ENCODE measurements at places on chromosomes 16 and 17. TPM values are rescaled to one million over a fixed set of nuclear protein-coding genes. Genes with fewer than 3 reads are reported as not detected.

The SOX8 gene
- total RNA-seq: 5.7 TPM

The SLFN13 gene
- 27.5 TPM for total RNA-seq

The FNDC8 gene
- not detected for total RNA-seq

The AANAT gene
- not detected for total RNA-seq

The GUCY2D gene
- 0.48 TPM for total RNA-seq

The HOXB1 gene
- total RNA-seq: not detected

The KRT39 gene
- not detected for total RNA-seq

The ENGASE gene
- total RNA-seq: 30.6 TPM

The RAB26 gene
- total RNA-seq: 4.3 TPM

DNA sequence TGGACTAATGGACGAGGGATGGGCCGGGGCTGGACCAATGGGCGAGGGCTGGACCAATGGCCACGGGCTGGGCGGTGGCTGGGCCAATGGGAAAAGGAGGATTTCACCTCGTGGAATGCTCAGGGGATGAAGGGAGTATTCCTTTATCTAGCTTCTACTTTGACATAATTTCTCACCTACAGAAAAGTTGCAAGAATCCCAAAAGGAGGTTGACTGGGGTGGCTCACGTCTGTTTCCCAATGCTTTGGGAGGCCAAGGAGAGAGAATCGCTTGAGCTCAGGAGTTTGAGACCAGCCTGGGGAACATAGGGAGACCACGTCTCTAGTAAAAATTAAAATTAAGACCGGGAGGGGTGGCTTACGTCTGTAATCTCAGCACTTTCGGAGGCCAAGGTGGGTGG is 5.7 kb upstream of the FLYWCH1 start:
- DNase-seq: no peak

DNA sequence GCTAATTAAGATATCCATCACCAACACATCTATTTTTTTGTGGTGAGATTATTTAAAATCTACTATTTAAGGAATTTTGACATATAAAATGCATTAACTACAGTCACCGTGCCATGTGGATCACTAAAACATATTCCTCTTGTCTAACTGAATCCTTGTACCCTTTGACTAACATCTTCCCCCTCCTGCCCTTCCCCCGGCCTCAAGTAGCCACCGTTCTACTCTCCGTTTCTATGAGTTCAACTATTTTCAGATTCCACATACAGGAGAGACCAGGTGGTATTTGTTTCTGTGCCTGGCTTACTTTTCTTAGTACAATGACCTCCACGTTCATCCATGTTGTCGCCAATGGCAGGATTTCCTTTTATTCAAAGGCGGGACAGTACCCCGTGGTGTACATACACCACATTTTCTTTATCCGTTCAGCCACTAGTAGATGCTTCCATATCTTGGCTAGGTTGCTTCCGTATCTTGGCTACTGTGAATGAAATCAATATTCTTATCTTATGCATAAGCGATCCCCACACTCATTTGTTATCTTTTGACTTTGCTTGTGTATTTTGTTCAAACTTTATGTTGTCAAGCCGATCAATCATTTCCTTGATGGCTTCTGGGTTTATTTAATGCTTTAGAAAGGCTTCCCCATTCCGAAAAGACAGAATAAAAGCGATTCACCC is 134.7 kb downstream of the KCNJ12 start:
- no peak for DNase-seq

- no peak for DNase-seq
These were observed 1.9 kb downstream of the CDH13 start for GRCh38 chr16:82628711-82629110.

DNA sequence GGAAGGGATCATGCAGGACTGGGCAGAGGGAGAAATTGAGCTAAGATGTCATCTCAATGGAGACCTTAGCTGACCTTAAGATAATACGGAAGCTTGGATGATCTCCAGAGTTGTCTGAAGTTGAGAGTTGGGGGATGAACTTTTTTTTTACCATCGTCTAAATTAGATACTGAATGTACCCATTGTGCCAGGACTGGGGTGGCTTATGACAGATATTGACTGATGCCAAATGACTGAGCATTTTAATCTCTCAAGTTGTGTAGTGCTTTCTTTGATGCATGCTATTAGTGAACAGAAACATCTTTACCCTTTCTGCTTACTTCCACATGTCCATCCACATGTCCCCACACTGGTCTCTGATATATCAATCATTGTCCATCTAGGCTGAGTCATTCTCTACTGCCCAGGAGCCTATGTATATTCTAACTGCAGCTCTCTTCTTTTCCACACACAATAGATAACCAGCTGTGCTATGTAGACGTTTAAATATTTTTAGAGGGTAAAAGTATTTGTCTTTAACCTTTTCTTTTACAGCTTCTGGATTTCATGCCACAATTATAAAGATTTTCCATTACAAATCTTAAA is 60.2 kb upstream of the ZKSCAN2 start:
- no peak for DNase-seq

GRCh38 chr16:50548909-50549560 is 839 bp downstream of the NKD1 start:
- no peak for DNase-seq

DNA sequence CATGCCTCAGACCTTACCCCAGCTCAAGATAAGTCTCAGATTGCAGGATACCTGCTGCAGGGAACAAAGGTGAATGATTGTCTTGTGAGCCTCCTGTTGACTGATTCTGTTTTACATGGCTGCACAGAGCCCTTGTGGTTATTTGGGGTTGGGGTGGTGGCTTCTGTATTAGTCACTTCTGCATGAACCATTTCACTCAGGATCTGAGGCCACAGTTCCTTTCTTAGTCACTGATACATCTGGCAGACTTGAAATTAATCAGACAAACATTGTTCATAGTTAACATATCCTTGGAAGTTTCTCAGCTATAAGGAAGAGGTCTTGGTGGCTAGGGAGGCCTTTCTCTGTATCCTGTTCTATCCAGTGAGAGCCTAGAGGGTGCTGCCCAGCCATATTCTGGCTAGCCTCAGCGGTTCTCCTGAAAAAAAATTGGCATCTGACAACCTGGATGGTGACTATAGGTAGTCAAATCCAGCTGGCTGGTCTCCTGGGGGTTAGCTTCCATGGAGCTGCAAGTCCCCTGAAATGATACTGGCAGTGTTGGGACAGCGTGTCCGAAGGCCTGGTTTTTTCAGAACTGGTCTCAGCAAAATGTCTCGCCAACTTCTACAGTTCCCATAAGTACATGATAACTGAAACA is 8.4 kb upstream of the PLK1 start:
- no peak for DNase-seq

DNA sequence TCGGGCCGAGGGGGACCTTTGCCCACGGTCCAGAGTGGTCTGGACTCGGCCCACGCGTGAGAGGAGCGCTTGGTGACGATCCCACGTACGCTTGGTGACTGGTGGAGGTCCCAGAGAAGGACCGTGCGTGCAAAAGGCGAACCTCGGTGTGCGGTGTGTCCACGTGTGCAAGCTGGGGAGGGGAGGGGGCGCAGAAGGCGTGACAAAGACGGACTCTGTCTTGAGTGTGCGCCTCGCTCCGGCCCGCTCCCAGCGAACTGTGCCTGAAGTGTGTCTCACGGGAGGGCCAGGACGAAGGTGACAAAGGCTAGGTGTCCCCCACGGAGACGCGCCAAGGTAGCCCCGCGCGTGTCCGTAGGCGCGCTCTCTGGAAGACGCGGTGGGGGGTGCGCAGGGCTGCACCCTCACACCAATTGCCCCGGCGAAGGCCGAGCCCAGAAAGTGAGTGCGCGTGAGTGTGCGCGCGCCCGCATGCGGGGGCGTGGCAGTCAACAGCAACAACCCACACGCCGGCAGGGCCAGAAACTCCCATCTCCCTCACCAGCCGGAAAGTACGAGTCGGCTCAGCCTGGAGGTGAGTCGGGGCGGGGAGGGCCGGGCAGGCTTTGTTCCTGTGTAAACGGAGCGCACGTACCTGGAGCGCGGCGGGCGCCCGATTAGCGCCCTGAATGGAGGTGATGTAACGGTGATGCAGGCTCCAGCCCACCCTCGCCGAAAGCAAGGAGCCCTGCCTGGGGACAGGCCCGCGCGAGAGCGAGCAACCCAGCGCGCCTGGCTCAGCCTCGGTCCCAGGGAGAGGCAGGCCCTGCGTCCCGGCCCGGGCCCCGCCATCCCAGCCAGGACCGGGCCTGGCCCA is at the start of gene GPRC5C:
GPRC5C (plus strand) TSS at position 521 of the 856 bp plus-strand sequence. CDS start 7,689 bp downstream, outside the sequence.
- DNase-seq: peak; percentile 63

GRCh38 chr17:62580947-62581346 is 46.5 kb upstream of the MRC2 start:
- DNase-seq: no peak

GRCh38 chr16:53726625-53727024 is 22.7 kb downstream of the FTO start:
- no peak for DNase-seq

DNA sequence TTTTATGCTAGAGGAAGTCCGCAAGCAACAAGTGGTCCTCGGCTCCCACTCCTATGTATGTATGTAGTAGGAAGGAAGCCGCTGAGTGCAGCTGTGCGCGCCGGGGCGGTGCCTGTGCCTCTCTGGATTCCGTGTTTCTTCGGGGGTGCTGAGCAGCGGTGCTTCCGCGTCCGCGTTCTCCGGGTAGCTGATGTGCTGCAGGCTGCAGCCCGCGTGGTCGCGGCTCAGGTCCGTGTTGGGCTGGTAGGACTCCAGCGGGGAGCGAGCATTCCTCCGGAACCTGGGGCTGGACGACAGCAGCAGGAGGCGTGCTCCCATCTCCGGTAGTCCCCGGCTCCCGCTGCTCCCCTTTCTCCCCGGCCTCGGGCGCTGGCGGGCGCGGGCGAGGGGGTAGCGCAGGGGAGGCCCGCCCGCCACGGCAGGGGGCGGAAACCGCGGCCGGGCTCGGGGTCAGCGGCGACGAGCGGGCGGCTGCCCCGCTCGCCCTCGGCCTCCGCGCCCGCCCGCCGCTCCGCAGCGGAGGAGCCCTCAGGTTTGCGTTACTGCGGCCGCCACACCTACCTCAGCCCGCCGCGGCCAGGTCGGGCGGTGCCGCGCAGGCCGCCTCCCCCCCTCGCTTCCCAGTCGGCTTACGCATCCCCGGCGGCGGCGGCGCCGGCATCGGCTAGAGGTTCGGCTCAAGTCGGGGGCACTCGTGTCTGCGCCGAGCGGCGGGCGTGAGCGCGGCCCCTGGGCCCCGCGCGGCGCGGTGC is 487 bp downstream of the C17orf67 start:
- peak; percentile 75 for DNase-seq

DNA sequence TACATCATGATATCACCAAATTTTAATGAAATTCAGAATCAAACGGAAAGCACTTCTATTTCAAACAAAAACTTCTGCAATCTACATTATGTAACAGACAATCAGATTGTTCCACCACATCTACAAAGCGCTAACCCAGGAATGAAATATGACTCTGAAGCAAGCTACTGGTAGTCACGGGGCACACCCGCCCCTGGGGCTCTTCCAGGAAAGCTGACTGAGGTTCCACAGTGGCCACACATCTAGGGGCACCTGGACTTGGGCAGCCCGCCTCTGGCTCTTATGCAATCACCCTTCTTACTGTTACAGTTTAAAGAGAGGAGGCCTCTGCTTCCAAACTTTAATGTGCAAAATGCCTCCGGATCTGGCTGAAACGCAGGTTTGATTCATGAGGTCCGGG is 27.5 kb downstream of the ZCCHC14 start:
- DNase-seq: no peak

DNA sequence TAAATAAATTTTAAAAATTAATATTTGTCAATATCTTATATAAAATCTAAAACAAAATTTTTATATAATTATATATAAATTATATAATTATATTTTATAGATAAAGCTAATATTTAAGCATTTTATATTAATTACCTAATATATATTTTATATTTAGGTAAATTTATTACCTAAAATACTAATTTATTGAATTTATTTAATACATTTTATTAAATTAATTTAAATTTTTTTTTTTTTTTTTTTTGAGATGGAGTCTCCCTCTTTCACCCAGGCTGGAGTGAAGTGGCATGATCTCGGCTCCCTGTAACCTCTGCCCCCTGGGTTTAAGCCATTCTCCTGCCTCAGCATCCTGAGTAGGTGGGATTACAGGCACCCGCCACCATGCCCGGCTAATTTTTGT is 22.4 kb downstream of the ATAD5 start:
- DNase-seq: no peak

- no peak for DNase-seq
These were observed 15.4 kb upstream of the GFAP start for GRCh38 chr17:44930667-44931066.

DNA sequence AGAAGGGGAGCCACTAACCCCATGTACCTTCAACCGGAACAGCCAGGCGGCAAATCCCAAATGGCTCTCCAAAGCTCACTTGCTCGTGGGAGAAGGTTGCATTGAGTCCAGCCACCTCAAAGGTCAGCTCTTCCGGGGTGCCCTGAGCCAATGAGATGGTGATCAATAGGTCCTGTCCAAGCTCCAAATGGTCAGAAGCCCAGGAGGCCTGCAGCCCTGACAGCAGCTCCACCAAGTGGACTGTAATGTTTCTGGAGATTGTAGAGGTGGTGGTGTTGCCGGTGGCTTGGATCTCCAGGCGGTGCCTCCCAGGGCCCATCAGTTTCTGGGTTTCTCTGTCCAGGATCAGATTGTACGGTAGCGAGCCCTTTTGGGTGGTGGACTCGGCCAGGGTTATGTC is 39.9 kb upstream of the BCO1 start:
- no peak for DNase-seq

- DNase-seq: no peak
These were observed 483 bp downstream of the RPA1 start for GRCh38 chr17:1830288-1830687.

DNA sequence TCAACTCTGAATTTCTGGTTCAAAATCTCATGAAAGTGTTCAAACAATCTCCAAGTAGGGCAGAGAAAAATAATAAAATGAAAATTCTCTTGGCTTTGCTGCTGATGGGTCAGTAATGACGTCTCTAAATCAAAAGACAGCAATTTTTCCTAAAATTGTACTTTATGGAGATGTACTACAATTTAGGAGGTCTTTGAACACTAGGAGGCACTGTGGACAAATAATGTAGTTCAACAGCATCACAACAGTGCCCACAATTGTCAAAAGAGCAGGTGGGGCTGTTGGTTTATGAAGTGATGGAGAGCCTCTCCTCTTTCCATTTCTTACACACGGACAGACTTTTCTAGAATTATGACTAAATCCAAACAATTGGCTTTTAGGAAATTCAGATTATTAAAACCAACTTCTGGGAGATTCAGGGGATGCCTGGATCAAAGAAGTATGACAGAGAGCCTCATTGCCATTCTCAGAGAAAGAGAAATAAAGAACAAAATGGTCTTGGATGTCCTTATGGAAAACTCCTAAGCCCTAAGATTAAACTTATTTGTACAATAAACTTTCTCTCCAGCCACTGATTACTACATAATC is 23.8 kb downstream of the EZH1 start:
- DNase-seq: no peak

DNA sequence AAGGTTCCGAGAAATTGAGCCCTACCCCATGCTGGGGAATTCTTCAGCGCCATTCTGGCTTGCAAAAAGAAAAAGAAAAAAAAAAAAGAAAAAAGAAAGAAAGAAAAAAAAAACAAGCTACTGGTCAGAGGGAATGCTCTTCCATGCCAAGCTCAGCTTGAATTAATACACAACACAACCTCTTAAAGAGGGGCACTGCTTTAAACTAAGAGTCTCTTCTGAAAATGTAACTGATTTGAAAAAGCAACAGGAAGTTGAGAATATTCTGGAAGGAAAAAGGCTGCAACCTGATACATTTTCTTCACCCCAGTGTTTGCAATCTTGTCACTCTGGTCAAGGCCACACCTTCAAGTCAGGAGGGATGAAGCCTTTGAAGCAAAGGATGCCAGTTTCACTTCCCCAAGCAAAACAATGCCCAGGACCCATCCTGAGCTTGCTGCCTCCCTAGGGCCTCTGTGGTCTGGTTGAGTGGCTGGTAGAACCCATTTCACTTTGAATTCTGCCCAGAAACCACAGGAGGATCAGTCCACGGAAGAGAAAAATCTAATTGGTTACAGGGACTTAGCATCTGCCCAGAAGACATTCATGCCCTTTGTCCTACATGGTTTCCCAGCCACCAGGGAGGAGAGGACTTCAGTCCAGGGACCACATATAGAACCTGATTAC is 389.7 kb downstream of the SOX9 start:
- DNase-seq: no peak
